Forelimb muscle (tissue), 1 donor: ENCODE measurements at places on chromosomes 6 and 20. TPM values are rescaled to one million over a fixed set of nuclear protein-coding genes. Genes with fewer than 3 reads are reported as not detected.

PPP1R14C gene
- polyA plus RNA-seq = 55.8 TPM

LGSN gene
- not detected for polyA plus RNA-seq

HLA-DQB1 gene
- 1.6 TPM for polyA plus RNA-seq

RAET1G gene
- 0.30 TPM for polyA plus RNA-seq

- DNase-seq = no peak
These were observed 15.5 kb downstream of the GSS start for GRCh38 chr20:34940081-34940481.

DNA sequence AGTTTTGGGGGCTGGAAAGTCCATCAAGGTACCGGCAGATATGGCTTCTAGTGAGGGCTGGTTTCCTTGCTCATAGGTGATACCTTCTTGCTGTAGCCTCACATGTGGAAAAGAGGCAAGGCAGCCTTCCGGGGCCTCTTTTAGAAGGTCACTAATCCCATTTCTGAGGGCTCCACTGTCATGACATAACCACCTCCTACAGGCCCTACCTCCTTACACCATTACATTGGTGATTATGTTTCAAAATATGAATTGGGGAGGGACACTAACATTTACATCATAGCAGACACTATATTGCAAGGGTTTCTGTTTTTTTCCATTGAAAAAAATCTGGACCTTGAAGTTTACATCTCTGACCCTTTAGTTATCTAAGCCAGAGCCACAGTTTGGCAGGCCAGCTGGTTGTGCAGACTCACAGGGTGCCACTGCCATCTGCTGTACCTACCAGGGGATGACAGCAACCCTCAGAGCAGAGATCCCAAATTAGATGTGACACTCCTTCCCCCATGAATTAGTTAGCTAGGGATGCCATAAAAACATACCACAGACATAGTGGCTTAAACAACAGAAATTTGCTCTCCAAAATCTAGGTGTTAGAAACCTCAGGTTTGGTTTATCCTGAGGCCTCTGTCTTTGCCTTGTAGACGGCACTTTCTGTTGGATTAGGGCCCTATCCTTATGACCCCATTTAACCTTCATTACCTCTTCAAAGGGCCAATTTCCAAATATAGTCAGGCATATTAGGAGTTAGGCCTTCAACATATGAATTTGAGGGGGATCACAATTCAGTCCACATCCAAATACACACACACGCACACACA lies 166.4 kb upstream of the RNF217 start:
- peak; percentile 11 for DNase-seq

- no peak for DNase-seq
These were observed 27.5 kb upstream of the AGPAT4 start for GRCh38 chr6:161301338-161301737.

- no peak for DNase-seq
These were observed 37.1 kb downstream of the FRMD1 start for GRCh38 chr6:168041928-168042327.

- no peak for DNase-seq
These were observed 51.1 kb upstream of the TRDN start for GRCh38 chr6:123687864-123688263.

GRCh38 chr20:21237956-21238799 lies 65.0 kb upstream of the XRN2 start:
- DNase-seq = no peak
